ENCODE measurements at places on chromosomes 1 and 21.

GRCh38 chr1:244971552-244972216 lies 107.3 kb upstream of the HNRNPU start:
- DNase-seq: no peak

DNA sequence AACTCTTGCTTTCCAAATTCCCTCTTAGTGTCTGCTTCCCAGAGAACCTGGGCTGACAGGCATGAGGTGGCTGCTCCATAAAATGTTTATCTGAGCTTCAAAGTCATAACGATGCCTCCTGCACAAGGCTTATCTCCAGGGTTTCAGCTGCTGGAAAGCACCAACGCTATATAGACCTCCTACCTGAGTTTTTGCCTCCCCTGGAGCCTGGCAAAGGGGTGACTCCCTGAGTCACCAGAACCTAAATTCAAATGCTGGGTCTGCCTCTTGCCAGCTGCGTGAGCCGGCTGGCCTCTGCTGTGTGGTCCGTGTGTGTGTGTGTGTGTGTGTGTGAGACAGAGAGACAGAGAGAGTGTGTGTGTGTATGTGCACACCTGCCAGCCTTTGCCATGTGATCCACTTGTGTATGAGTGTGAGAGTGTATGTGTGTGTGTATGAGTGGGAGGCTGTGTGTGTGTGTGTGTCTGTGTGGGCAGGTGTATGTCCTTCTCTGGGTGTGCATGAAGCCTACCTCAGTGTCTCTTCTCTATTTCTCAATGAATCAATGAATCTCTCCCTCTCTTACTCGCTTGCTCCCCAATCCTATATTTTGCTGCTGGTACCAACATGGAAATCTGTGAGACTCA lies 714.9 kb downstream of the MATN1 start:
- DNase-seq: no peak

DNA sequence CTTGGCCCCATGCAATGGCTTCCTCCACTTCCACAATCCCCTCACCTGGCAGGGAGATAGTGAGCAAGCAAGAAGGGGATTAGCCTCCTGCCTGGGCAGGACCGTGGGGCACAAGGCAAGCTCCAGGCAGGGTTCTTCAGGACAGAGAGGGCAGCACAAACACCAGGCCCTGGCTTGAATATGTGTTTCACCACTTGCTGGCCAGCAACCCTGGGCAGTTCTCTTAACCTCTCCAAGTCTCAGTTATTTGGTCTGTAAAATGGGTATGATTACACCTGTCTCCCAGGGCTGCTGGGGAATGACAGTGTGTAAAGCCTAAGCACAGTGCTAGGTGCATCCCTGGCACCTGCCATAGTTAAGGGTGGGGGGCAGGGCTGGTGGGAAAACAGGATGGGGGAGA lies 31.9 kb downstream of the H3-3A start:
- DNase-seq: no peak

DNA sequence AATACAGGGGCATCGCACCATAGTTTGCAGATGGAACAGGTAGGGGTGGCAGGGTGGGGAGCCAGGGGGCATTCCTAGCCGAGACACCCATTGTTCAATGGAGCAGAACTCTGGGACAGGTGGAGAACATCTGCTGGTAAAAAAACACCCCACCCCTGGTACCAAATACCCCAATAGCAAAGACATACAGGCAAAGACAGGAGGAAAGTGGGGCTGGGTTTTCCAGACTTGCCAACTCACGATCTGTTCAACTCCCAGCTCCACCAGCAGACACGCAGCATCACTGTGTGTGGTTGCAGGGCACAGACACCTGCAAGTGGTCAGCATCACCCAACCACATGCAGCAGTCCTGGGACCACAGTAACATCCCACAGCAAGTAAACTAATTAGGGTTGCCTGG lies 328 bp upstream of the KRTAP10-8 start:
- no peak for DNase-seq

DNA sequence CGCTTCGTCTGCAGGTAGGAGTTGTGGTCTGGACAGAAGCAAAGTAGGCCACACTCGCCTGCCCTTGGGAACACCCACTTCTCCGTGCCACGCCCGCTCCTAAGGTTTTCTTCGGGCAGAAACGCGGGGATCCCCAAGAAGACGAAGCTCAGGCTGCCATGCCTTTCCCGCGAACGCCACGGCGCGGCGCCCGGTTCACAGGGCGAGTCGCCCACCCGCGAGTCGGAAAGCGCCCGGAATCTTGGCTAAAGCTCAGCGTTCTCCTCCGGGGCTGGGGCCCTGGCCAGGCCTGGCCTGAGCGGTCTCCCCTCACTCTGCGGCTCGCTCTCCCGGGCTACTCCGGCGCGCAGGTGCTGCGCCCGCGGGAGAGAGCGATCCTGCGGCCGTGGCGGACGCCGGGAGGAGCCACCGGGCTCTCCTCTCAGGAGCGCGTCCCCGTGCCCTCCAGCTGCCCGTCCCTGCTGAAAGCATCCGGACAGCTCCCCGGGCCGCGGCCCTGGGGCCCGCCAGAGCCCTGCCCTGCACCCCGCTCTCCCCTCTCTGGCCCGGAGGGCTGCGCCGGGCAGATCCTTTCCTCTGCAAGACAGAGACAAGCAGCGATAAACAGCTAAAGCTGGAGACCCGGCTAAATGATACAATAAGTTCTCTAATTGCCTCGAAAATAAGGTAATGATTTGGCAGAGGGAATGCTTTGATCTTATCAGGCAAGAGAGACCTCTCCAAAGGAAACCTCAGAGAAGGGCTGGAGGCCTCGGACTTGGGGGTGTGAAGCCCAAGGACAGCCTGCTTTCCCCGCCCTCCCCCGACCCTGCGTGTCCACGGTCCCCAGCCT lies 6.7 kb upstream of the WNT2B start:
- DNase-seq: peak; percentile 71

- no peak for DNase-seq
These were observed 3.8 kb downstream of the NCSTN start for GRCh38 chr1:160346958-160347357.

DNA sequence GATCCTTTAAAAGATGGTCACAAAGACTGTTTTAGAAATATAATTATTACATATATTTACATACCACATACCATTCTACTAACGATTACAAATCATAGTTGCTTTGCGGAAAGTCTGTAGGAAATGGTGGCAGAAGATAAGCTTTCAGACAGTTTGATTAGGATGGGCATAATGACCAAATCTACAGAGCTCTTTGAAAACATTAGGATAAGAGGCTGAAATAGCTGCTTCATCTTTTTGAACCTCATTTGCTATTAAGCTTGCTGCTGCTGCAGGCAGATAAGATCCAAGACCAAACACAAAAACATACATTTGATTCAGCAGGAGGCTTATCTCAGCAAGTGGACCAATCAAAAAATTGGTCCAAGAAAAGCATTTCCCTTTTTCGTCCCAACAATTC lies 47.1 kb downstream of the DDAH1 start:
- peak; percentile 93 for DNase-seq

- no peak for DNase-seq
These were observed 163.2 kb upstream of the CAMK1G start for GRCh38 chr1:209420276-209420675.
